ENCODE measurements at places on chromosomes 12 and 14.

DNA sequence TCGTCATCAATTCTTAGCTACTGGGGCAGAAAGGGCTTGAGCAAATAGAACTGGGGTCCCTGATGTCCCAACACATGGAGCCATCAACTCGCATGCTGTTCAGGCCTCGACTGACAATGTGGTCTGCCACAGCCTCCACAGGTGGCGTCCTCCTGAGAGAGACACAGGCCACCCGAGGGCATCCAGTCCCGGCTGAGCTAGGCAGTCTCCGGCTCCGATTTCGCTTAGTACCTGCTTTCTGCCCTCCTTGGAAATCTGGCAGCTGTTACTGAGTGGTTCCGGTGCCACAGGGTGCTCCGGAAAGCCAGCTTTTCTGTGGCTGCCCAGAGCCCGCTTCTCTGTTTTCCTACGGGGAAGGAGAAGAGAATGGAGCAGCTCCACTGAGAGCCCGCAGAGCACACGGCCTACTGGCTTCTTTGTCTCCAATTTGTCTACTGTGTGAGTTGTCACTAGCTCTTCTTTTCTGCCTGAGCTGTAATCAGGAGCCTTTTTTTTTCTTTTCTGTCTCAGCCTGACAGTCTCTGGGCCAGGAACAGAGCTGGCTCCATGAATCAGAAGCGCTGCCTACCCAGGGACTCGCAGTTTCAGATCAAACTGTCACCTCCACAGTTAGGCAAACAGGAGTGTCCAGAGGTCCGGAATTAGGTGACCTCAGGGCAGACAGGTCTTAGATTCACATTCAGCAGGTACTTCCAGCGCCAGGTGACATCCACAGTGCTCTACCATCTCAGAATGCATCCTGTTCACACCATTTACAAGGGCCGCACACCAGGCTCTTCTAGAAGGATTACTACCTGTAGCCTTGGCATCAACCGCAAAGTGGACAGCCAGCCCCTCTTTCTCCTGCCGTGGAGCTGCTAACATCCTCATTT is 73.3 kb downstream of the MOK start:
- no peak for DNase-seq

- DNase-seq, result peak; percentile 87
Observed at GRCh38 chr14:95291859-95292542, 27.7 kb downstream of the CLMN start.

GRCh38 chr14:52248057-52248456 is 19.4 kb upstream of the PTGDR start:
- no peak for DNase-seq

DNA sequence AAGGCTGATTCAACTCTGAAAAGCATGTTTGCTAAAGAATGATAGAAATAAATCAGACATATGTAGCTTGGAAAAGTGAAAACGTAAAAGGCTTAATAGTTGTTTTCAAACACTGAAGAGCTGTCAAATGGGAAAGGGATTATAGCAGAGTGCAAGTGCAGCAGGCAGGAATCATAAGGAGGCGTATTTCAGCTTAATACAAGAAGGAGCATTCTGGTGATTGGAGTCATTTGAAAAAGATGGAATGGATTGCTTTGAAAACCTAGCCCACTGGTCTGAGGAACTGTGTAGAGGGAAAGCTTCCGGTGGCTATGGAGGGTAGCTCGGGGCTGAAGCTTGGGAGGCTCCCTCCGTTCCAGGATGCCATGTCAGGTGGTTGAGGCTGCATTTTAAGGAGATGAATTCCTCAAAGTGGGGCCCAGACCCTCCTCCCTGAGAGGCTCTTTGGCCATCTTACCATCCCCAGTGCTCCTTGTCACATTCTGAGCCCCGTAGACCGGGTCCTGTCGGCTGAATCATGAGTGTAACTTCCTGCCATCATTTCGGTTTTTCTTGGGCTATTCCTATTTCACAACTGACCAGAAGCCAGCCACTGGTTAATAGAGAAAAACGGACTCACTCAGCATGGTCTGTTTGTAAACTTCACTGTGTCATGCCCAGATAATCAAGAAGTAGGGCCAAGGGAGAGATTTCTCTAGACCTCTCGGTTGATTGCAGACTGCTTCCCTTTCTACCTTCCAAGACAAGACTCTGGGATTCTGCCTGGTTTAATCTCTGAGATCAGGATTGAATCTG is 6.5 kb downstream of the WNT5B start:
- DNase-seq, result no peak

DNA sequence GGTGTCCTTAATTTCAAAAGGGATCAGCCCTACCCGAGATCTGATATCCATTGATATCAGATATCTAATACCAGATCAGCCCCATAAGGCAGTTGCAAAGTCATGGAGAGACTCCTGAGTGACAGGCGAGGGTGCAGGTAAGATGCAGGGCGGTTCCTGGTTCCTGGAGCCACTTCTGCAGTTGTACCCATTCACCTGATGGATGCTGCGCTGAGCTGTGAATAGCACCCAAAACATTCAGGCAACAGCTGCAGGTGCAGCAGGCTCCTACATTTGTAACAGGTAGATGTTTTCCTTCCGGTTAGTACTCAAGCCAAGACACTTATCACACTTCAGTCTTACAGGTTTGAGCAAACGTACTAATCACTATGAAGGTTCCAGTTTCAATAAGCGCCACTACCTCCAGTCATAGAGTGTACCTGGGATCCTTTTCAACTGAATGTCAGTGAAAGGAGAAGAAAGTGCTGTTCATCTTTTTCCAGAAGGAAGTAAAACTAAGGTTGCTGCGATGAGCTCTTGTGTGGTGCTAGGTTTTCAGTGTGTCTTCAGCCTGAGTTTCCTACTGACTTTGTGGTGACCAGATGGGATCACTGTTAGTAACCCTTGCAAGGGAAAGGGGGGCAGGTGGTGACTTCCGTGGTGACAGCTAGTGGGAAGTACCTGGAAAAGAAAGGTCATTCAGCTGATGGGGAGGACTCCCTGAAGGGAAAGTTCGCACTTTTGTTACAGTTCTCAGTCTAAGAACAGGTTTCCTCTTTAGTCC is 1.9 kb downstream of the ATP6V0A2 start:
- no peak for DNase-seq

DNA sequence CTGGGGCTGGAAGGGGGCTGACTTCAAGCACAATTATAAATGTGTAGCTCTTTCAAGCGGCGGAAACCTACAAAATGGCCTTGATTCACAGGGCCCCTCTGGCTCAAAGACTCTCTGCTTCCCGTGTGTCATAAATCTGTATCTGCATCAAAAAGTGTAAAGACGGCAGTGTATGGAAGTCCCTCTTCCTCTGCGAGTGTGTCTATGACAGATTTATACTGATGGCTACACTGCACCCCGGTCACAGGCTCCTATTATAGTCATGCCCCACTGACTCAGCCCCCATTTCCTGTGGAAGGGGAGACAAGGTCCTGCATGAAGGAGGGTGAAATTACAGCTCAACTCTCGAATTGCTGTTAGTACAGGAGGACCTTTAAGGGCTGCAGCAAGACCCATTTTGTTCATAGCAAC is 68.6 kb downstream of the HMGA2 start:
- peak; percentile 55 for DNase-seq

DNA sequence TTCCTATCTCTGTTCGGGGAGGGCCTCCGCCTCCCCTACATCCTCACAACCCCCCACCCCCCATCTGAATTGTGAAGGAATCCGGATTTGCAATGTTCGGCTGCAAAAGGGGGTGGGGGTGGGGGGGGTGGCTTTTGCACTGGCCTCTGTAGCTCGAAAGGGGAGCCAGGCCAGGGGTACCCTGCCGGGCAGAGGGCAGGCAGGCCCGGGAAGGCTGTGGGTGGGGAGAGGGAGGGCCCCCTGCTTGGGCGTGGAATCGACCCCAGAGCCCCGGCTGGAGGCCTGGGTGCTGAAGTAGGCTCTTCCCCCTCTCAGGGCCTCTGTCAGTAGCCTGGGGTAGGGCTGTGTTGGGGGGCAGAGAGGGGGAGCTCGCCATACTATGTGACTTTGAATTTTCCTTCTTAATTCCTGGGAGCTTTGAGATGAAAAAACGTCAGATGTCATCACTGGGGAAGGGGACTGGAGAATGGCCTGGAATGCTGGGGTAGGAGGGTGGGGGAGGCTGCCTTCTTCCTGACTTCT is 1.1 kb downstream of the LRP1 start:
- DNase-seq, result no peak

All from epithelial cell of esophagus (primary cell).